Ascending aorta (tissue), 2 donors: ENCODE measurements at places on chromosomes 5 and 9.

GRCh38 chr5:6399980-6400910 is 21.9 kb upstream of the MED10 start:
- H3K27ac ChIP-seq: no peak overlapping the region
- H3K27me3 ChIP-seq: no peaks in the 10 kb centered on the region
- no peak overlapping the region for H3K4me3 ChIP-seq
- peak; percentile 21 for DNase-seq
- H3K36me3 ChIP-seq: no peaks in the 10 kb centered on the region

DNA sequence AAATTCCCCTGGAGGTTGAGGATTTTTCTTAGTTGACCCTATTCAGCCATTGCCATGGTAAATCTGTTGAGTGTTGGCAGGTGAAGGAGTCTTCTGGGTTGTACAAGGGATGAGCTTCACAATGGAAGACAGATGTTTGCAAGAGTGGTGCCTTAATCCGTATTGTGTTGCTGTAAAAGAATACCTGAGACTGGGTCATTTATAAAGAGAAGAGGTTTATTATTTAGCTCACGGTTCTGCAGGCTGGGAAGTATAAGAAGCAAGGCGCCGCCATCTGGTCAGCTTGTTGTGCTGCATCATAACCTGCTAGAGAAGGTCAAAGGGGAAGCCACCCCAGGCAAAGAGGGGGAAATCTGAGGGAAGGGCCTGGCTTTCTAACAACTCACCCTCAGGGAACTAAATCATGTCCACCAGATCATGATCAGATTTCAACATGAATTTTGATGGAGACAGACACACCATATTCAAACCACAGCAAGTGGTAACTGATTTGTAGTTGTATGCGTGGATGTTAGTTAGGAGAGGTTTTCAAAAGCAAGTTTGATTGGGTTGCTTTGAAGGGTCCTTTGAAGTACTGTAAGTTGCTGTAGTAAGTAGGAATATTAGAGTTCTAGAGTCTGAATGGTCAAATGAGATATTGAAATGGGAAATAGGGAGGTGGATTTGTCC is 2.5 kb downstream of the TNPO1 start:
- H3K4me1 ChIP-seq: peaks cover 22% of the 10 kb centered on the region
- H3K4me3 ChIP-seq: no peak overlapping the region
- no peak for DNase-seq
- H3K27me3 ChIP-seq: no peaks in the 10 kb centered on the region

- peaks cover 10% of the 10 kb centered on the region for H3K36me3 ChIP-seq
- no peaks in the 10 kb centered on the region for H3K4me1 ChIP-seq
- no peak overlapping the region for H3K4me3 ChIP-seq
- H3K27ac ChIP-seq: no peak overlapping the region
- H3K27me3 ChIP-seq: no peaks in the 10 kb centered on the region
Measured at GRCh38 chr5:177025101-177025601, 2.7 kb downstream of the ZNF346 start.

DNA sequence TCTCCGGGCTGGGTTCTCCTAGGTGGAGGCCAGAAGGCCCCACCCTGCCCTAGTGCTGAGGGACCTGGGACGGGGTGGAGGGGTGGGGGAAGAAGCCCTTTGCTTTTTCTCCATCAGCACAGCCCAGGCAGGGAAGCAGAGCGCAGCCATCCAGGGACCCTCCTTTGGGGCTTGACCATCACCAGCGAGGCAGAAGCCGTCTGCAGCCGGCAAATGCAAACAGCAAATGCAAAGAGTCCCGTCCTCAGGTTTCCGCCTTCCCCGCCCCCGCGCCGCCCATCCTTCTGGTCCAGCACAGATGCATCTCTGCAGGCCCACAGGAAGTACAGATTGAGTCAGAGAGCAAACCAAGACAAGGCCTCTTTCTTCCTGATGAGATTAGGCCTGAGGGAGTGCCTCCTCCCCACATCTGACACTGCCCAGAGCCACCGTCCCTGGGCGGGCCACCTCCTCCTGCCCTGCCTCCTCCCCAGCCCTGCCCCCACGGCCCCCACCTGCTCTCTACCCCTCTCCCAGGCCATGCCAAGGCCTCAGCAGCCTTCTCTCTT is 23.4 kb downstream of the CORO2A start:
- DNase-seq: no peak
- H3K4me1 ChIP-seq: no peaks in the 10 kb centered on the region
- H3K36me3 ChIP-seq: no peaks in the 10 kb centered on the region
- no peak overlapping the region for H3K4me3 ChIP-seq
- H3K27me3 ChIP-seq: no peaks in the 10 kb centered on the region
- H3K27ac ChIP-seq: no peak overlapping the region

DNA sequence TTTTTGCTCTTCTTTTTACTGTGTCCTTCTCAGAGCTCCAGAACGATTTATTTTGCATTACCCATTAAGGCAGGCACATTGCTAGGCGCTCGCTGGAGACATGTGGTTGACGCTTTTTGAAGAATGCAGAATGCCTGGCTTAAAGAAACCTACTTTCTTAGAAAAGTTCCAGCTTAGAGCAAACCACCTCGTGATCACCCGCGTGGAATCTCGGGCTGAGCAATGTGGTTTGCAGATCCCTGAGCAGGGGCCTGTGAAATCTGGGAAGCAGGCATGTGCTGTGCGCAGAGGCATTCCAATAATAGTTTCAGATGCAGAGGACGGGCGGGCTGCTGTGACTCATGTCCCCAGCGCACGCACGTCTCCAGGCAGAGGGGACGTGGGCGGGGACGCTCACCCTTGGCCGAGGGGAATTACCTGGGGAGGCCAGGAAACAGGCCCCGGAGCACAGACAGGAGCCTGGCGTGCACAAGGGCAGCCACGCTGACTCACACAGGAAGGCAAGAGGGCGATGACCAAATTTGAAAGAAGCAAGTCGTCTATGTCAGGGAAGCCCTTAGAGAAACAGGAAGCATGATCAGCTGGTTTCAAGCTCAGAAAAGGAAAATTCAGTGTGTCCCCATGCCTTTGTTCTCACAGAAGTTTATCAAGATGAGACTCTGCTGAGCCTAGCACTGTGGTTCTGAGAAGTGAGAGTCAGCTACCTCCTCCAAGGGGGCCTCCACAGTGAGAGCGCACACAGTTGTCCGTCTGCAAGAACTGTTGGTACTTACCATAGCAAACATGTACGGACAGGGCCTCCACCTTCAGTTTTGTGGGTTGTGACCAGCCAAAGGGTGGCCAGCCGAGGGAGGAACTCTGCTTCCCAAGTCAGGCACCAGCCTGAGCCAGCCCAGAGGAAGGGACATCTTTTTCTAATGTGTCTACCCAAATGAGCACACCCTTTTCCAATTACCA is 218.6 kb downstream of the PIK3R1 start:
- H3K27ac ChIP-seq: peak overlapping the region; percentile 91
- DNase-seq: peak; percentile 97
- no peak overlapping the region for H3K4me3 ChIP-seq
- H3K36me3 ChIP-seq: no peaks in the 10 kb centered on the region
- no peaks in the 10 kb centered on the region for H3K4me1 ChIP-seq

DNA sequence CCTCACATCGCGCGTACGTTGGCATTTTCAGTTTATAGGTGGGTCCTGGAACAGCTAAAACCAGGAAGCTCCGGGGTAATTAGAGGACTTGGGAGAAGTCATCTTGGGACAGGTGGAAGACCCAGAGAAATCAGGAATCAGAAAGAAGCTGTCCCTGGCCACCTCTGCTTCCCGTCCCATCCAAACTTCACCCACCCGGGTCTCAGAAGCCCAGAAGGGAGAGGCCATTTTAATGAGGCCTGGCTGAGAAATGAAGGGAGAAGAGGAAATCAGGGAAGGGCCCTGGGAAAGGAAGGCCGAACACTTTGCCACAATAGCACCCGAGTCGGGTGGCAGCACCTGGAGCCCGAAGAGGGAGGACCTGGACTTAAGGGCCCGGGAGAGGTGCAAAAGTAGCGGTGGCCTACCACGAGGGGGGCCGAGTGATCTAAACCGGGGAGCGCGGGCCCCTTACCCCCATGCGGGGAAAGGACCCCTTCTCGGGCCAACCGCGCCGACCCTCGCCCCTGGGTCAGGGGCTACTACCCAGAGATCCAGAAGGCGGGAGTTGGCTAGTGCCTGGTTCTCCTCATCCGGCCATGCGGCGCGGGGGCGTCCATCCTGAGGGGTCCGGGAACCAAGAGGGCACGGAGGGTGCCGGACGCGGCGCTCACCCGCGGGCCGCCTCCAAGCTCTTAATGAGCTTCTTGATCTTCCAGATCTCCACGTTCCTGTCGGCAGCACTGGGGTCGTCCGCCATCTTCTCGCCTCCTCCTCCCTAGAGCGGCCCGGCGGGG is 668 bp downstream of the ETF1 start:
- peaks cover 38% of the 10 kb centered on the region for H3K4me1 ChIP-seq
- no peaks in the 10 kb centered on the region for H3K36me3 ChIP-seq
- H3K27me3 ChIP-seq: no peaks in the 10 kb centered on the region
- DNase-seq: no peak
- peak overlapping the region; percentile 99 for H3K4me3 ChIP-seq
- H3K27ac ChIP-seq: peak overlapping the region; percentile 99

DNA sequence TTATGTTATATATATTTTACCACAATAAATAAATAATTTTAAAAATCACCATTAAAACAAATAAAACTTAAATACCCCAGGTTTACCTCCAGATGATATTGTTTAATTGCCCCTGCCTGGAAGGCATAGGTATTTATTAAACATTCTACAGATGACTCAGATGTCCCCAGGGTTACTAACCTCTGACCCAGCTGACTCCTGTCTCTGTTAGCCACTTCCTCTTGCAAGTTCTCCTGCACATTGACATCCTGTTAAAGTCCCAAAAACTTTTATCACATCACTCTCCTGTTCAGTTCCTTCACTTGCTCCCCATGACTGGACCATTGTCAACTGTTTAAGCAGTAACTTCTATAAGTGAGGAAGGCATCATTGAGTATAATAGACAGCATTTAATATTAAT is 37.0 kb upstream of the RAB3C start:
- DNase-seq: no peak
- no peaks in the 10 kb centered on the region for H3K4me1 ChIP-seq
- no peaks in the 10 kb centered on the region for H3K27me3 ChIP-seq
- H3K27ac ChIP-seq: no peak overlapping the region
- no peaks in the 10 kb centered on the region for H3K36me3 ChIP-seq

DNA sequence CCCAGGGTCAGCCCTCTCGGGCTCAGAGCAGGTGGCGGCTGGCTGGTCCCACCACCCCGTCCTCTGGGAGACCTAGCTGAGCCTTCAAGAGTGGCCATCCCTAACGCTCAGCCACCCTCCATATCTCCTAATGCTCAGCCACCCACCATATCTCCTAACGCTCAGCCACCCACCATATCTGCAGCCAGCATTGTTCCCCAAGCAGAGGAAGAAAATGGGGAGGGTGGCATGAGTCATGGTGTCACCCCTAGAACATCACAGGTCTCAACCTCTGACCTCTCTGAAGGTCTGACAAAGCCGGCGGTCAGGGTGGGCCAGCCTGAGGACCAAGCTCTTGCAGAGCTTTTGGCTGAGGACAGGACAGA is 14.7 kb downstream of the LHX3 start:
- no peaks in the 10 kb centered on the region for H3K4me1 ChIP-seq
- H3K4me3 ChIP-seq: no peak overlapping the region
- no peak for DNase-seq
- H3K27ac ChIP-seq: no peak overlapping the region
- peaks cover 21% of the 10 kb centered on the region for H3K27me3 ChIP-seq
- no peaks in the 10 kb centered on the region for H3K36me3 ChIP-seq

GRCh38 chr5:57207681-57208080 is 33.8 kb downstream of the GPBP1 start:
- no peak overlapping the region for H3K4me3 ChIP-seq
- no peaks in the 10 kb centered on the region for H3K36me3 ChIP-seq
- no peaks in the 10 kb centered on the region for H3K27me3 ChIP-seq
- no peaks in the 10 kb centered on the region for H3K4me1 ChIP-seq

DNA sequence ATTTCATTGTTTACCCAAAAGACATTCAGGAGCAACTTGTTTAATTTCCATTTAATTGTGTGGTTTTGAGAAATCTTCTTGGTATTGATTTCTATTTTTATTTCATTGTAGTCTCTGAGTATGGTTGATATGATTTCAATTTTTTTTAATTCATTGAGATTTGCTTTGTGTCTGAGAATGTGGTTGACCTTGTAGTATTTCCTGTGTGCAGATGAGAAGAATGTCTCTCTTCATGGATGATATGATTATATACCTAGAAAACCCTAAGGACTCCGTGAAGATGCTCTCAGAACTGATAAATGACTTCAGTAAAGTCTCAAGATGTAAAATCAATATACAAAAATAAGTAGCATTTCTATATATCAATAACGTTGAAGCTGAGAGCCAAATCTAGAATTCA is 202.4 kb upstream of the CDH9 start:
- H3K27ac ChIP-seq: no peak overlapping the region
- no peaks in the 10 kb centered on the region for H3K36me3 ChIP-seq
- no peak for DNase-seq
- H3K4me1 ChIP-seq: no peaks in the 10 kb centered on the region

DNA sequence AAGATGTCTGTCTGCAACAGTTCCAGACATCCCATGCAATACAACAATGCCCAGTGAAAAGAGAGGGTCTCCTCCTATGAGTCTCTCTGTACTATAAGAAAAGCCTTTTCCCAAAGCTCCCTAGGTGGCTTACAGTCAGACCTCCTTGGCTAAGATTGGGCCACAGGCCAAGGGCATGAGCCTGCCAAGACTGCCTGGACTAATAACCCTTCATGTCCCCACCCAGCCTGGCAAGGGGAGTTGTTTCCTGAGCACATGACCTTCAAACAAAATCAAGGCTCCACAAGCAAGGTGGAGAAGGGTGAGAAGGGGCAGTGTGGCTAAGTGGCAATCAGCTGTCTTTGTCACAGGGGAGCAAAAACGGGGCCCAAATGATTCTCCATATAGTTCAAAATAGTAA is 75.6 kb upstream of the ZSWIM6 start:
- no peak overlapping the region for H3K27ac ChIP-seq
- H3K36me3 ChIP-seq: no peaks in the 10 kb centered on the region
- H3K4me3 ChIP-seq: no peak overlapping the region
- H3K27me3 ChIP-seq: no peaks in the 10 kb centered on the region
- DNase-seq: no peak

- DNase-seq: no peak
- no peaks in the 10 kb centered on the region for H3K27me3 ChIP-seq
- no peak overlapping the region for H3K4me3 ChIP-seq
- H3K36me3 ChIP-seq: no peaks in the 10 kb centered on the region
Measured at GRCh38 chr5:177036443-177036842, 13.9 kb downstream of the ZNF346 start.

- no peak for DNase-seq
- H3K36me3 ChIP-seq: no peaks in the 10 kb centered on the region
- H3K27me3 ChIP-seq: no peaks in the 10 kb centered on the region
- H3K27ac ChIP-seq: no peak overlapping the region
- H3K4me3 ChIP-seq: no peak overlapping the region
Measured at GRCh38 chr5:109479260-109479860, 69.6 kb upstream of the PJA2 start.

DNA sequence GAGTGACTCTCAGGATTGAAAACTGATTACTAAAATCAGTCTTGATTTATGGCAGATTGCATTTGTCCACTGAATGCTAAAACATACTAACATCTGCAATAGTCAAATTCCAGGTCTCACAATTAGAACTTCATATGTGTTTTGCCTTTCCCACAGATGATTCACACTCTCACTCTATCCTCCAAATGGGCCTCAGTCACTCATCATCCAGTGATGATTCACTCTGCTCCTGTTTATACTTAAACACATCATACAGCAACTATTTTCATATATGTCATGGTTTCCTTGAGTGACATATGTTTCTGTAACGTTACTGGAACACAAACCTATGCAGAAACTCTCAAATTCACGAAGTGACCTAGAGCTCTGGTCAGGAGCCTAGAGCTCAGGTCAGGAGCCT is 512.9 kb downstream of the HINT1 start:
- no peak for DNase-seq
- H3K4me3 ChIP-seq: no peak overlapping the region
- no peak overlapping the region for H3K27ac ChIP-seq
- H3K4me1 ChIP-seq: no peaks in the 10 kb centered on the region
